Pulmonary artery endothelial cell (primary cell): ENCODE measurements at places on chromosomes 16 and 17. TPM values are rescaled to one million over a fixed set of nuclear protein-coding genes. Genes with fewer than 3 reads are reported as not detected.

DNA sequence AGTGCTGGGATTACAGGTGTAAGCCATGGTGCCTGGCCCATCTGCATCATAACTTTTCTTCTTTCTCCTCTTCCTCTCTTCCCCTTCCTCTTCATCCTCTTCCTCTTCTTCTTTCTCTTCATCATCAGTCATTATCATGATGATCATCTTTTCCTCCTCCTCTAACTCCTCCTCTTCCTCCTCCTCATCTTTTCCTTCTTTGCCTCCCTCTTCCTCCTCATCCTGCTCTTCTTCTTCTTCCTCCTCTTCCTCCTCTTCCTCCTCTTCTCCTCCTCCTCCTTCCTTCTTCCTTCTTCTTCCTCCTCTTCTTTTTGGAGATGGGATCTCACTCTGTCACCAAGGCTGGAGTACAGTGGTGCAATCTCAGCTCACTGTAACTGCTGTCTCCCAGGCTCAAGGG lies 62.5 kb downstream of the SOCS1 start:
- DNase-seq, result no peak

- no peak for DNase-seq
These were observed 10.7 kb upstream of the STAC2 start for GRCh38 chr17:39236450-39236927.

The ABCC6 gene
- total RNA-seq, result 0.14 and 0.20 TPM in 2 replicates

The ITGAD gene
- total RNA-seq, result not detected in 2 replicates

The RGS11 gene
- total RNA-seq, result 2.7 and 4.6 TPM in 2 replicates

The KRT31 gene
- total RNA-seq, result not detected in 2 replicates
